ENCODE measurements at places on chromosomes 5 and 9. TPM values are rescaled to one million over a fixed set of nuclear protein-coding genes. Genes with fewer than 3 reads are reported as not detected.

TMEM232 gene
- total RNA-seq: 26.8 TPM

TNFSF15 gene
- 3.0 TPM for total RNA-seq

PCDHAC1 gene
- total RNA-seq: 6.4 TPM

LCN15 gene
- not detected for total RNA-seq

AGXT2 gene
- total RNA-seq: not detected

PCDHGA2 gene
- total RNA-seq: 4.3 TPM

HMMR gene
- total RNA-seq: 0.68 TPM

DMRTA1 gene
- 4.5 TPM for total RNA-seq

CCNG1 gene
- total RNA-seq: 149 TPM

IER5L gene
- 11.2 TPM for total RNA-seq

ST8SIA4 gene
- 5.0 TPM for total RNA-seq

PRELID2 gene
- 24.7 TPM for total RNA-seq

FOXD4L3 gene
- not detected for total RNA-seq

ABL1 gene
- total RNA-seq: 60.3 TPM

SNCAIP gene
- total RNA-seq: 4.0 TPM

GABRA1 gene
- total RNA-seq: not detected

- DNase-seq: no peak
These were observed 23.0 kb downstream of the C1QTNF2 start for GRCh38 chr5:160347448-160347847.

GRCh38 chr9:123312306-123312877 lies 43.6 kb upstream of the CRB2 start:
- DNase-seq: no peak

- DNase-seq: no peak
These were observed 1523.6 kb upstream of the WWC1 start for GRCh38 chr5:166767858-166768257.

- no peak for DNase-seq
These were observed 2.0 kb upstream of the ADAMTS6 start for GRCh38 chr5:65483546-65484346.

- no peak for DNase-seq
These were observed 24.5 kb upstream of the WDR38 start for GRCh38 chr9:124828489-124829333.

DNA sequence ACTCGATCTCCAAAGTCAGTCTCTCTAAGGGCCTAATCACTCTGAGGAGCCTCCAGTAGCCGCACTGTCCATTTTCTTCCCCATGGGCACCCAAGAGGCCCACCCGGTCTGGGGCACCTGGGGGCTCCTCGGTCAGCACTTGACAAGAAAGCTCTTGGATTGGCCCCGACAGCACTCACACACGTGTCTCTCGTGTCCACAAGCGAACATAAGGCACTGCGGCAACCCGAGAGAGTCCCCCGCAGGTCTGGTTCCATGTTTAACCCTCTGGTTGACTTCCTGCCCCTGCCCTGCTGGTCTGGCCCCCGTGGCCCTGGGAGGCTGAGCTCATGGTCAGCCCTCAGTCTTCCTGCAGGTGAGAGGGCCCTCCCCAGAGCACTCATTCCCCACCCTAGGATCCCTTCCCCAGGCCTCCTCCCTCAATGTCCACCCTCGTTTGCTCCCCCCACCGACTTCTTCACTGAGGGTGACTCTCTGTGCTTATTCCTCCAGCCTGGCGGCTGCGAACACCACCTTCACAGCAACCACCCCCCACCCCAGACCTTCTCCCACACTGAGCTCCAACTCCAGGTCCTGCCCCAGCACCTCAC lies 16.3 kb upstream of the LRRC14B start:
- no peak for DNase-seq

DNA sequence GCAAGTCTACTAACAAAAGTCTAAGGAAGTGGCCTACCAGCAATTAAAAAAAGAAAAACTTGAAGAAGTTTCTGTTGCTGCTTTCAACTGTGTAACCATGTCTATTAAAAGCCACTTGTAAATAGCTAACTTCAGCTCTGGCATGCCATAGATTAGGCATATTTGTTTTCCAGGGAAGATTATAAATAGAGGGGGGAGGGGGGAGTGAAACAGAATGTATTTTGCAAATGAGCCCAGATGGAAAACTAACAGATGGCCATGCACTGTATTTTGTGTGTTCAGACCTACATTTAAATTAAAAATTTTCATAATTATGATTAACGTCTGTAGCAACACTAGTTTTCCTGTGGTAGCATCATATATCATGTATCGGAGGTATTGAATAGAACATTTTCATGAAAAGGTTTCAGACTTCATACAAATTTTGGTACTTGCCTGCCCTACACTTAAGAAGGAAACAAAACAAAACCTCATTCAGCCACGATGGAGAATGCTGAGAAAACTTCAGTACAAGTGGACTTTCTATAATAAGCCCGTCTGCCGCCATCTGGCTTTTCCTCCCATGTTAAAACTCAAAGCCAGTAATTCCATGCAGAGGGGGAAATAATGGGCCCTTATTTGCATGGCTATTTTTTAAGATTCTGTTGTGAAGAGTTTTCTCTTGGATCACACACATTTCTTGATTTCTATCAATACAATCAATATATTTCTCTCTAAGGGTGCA lies 220.4 kb upstream of the SMARCA2 start:
- no peak for DNase-seq

GRCh38 chr9:85303757-85304134 lies 438.0 kb downstream of the AGTPBP1 start:
- DNase-seq: no peak

DNA sequence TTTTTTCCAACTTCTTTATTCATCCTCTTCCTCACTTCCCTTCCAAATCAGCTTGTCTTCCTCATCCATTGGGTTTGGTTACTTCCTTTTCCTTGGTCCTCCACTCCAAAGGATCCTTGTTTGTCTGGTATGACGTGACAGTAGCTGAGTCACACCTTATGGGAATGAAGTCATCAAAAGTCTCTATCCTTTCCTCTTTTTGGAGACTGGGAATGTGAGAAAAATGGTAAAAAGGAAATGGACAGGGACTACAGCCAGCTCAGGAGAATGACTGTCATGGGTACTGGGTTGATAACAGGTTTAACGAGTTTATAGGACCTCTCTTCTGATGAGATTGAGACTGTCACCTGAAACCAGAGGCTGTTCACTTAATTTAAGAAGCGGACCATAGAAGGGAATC lies 76.2 kb upstream of the MYO10 start:
- no peak for DNase-seq

DNA sequence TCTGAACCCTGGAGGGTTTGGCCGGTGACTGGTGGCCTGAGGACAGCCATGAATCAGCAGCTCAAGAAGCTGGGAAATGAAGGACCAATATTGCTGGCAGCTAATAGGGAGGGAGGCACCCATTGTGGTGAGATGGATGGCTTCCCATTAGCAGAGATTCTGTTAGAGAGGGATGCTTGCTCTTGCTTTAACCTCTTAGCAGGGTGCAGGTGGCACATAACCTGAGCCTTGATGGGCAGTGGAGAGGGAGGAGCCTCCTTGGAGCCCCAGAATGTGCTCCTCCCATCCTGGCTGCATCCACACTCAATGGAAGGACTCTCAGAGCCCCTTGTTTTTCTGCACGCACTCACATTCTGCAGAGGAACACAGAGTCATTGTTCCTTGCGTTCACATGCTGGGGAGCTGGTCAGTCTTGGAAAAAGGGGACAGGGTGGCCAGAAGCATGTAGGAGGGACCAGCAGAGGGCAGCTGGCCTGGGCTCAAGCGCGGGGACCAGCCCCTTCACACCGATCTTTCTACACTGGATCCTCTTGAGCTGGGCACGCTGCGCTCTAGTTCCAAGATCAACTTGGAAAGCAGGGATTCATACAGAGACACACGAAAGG lies 161.8 kb downstream of the MED10 start:
- DNase-seq: no peak

- DNase-seq: no peak
These were observed 68.7 kb downstream of the INSYN2B start for GRCh38 chr5:169911448-169912212.

- DNase-seq: no peak
These were observed 877 bp upstream of the CAMSAP1 start for GRCh38 chr9:135908093-135908753.

- DNase-seq: no peak
These were observed 5.7 kb upstream of the AQP7 start for GRCh38 chr9:33408087-33408486.

DNA sequence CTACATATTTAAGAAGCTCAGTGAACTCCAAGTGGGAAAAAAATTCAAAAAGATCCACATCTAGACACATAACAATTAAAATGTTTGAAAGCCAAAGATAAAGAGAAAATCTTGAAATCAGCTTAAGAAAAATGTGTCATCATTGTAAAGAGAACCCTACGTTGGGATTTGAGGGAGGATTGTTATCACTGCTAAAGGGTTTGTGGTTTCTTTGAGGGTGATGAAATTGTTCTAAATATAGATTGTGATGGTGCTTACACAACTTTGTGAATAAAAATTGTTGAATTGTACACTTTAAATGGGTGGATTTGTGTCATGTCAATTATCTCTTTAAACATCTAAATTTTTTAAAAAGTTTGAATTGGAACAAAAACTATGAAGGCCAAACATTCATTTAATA lies 92.2 kb upstream of the ADAMTS19 start:
- no peak for DNase-seq

DNA sequence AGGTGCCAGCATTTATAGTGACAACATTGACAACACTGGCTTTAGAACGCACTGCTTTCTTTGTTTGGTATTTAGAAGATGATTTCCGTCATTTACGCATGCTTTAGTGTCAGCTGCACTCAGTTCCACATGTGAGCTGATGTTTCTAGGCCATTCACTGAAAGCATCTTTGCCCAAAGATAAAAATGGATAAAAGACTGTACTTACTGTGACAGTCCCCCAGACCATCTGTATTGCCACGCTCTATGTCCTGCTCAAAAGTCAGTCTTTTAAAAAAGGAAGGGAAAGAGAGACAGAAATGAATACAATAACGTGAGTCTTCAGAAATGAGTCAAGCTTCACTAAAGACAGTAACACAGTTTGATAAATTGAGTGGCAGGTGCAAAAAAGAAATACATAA lies 99.3 kb downstream of the SEMA6A start:
- DNase-seq: no peak

GRCh38 chr9:135320331-135320730 lies 159.3 kb upstream of the PPP1R26 start:
- no peak for DNase-seq

DNA sequence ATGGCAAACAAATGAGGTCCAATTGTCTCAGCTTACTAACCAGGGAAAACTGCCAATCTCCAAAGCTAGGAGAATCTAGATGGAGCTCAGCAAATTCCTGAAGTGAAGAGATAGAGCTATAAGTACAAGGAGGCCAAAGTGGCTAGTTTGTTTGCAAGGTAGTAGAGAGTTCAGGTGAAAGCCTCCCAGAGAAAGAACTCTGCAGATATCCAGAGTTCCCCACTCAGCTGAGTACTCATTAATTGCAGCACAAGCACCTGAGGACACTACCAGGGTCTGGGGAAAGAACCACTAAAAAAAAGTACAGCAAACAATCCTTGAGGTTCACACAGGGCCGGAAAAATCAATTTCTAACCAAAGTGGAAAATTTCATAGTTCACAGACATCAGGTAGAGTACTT lies 250.9 kb downstream of the TMEM232 start:
- DNase-seq: no peak

GRCh38 chr9:11417782-11418181 lies 805.0 kb upstream of the PTPRD start:
- DNase-seq: peak; percentile 25

DNA sequence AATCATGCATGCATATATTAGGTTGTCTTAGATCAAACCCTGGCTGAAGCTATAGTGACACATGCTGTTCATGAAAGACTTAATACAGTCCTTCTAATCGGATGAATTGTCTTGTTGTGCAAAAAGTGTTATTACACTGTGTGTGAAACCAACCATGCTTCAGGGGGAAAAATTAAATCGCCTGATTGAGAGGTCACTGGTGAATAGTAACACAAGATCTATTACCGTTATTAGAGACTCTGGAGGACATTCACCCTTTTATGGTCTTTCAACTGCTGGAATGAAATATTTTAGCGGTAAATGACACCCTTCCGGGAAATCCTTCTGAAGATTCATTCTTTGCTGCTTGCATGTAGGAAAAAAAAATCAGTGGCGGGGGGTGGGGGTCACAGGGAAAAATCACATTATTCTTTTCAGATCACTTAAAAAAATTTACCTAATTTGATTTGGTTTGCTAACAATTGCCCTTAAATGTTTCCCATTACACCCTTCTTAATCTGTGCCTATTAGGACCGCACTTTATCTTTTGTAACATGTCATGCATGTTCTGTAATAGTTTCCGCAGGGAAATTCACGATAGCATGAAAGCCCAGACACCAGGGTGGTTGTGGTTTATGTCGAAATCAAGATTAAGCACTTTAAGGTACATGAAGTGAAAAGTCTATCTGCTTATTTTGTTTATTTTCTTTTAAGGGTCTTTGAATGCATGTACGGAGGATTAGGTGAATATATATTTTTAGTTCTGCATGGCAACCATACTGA lies 120.6 kb downstream of the FOCAD start:
- no peak for DNase-seq

- DNase-seq: no peak
These were observed 105.4 kb upstream of the TBCA start for GRCh38 chr5:77881528-77881927.

DNA sequence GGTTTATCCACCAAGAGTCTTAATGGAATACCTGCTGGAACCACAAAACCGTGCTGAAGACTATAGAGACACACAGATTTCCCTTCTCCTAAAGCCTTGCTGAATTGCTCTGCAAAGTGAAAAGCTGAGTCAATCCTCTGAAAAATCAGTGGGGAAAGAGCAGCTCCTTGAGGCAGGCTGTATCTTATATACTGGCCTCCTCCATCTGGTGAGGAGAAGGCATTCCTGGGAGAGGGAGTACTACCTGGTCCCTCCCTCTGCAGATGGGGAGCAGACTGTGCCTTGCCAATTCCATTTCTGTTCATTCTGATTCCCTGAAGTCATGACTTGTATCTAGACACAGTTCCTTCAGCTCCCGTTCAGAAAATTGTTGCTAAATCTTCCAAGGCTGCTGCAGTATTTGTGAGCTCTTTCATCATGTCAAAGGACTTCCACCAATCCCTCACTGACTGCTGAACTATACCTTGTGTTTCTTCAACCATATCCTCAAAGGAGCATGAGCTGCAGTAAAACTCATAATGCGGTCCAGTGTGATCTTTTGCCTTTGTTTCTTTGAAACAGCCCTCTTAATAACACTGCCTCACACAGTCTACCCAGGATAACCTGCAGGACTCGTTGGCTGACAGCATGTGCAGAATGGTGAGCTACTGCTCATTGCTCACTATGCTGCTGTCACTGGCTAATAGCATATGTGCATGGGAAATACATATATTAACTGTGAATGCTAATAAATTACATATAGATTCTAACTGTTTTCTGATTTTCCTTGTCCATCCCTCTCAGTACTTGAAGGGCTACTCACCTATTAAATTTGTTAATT lies 84.5 kb downstream of the FOXD1 start:
- DNase-seq: no peak

- DNase-seq: no peak
These were observed 48.3 kb upstream of the ICE1 start for GRCh38 chr5:5374009-5374715.

GRCh38 chr5:37326536-37326935 lies 44.4 kb downstream of the NUP155 start:
- DNase-seq: no peak

All from thyroid gland (tissue), 4 donors.